ENCODE measurements at places on chromosomes 12 and 14.

- no peak for DNase-seq
These were observed 169.3 kb upstream of the CAND1 start for GRCh38 chr12:67099858-67100257.

DNA sequence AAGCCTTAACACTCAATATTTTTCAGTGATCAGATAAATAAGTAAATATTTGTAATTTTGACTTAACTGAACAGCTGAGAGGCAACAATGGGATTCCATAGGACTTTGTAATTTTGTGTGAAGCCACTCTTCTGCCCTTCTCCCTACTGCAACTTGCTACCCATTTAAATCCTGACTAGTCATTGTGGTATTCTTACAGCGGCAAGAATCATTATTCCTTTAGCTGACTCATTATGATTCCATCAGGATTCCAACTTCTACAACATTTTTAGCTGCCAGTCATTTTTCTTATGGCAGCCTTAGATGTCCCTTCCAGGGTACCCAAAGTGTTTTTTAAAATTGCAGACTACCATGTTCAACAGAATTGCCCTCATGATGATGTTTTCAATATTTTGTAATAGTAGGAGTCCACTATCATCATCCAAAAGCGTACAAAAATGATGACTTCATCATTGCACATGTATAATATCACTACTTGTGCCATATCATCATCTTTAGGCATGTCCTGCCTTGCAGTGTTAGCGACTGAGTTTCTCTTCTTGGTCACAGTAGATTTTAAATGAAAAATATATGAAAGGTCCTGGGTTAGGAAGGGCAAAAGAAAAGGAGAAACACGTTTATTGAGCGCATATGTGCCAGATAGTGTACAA, 5.1 kb upstream of the MAGOHB start:
- no peak for DNase-seq

- no peak for DNase-seq
These were observed 531 bp upstream of the EML1 start for GRCh38 chr14:99792551-99793212.

GRCh38 chr14:79418649-79419415, 792.5 kb downstream of the DIO2 start:
- no peak for DNase-seq

DNA sequence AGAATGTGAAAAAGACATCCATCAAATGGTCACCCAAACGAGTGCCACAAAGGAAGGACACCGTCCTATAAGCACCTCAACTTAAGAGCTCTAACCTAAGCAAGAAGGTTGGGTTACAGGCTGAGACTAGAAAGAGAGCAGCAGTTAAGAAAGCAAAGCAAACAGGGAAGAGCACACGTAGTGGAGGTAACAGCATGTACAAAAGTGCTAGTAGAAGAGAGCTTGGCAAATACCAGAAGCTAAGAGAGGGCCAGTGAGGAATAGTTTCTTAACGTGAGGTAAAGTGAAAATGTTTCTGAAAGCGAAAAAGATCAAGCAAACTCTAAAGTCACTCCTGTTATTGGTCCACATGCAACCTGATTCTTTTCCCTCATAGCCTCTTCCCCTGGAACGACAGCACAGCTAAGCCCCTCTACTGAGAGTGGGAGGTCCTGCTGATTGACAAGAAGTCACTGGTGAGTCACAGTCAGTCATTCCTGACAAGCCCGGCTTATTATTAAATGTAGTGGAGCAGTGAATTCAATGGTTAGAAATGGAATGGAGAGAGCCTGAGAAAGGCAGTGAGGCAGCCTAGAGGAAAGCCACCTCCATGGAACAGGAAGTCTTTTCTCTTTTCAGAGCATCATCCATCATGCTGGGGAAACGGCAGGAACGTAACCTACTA, 204.4 kb downstream of the SLC25A21 start:
- DNase-seq, result no peak
